ENCODE measurements at places on chromosomes 5 and 9.

DNA sequence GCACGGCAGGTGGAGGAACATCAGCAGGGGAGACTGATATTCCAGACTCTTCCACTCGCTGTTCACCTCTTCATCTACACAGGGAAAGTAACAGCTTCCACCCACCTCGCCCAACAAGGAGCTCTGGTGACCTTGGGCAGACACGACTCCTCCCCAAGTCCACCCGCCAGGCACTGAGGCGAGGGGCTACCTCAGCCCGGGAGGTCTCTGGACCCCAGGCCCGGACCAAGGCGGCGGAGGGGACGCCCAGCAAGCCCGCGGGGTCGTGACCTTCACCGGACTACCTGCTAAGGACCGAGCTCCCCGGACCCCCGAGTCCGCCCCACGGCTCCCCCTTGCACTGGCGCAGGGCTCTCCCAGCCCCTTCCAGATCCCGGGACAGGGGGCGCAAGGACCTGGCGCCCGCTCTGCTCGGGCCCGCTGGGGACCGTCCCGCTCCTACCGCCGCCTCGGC is 70.2 kb upstream of the LPCAT1 start:
- no peak for DNase-seq

GRCh38 chr5:90366948-90367347 is 42.6 kb downstream of the CETN3 start:
- DNase-seq = no peak

DNA sequence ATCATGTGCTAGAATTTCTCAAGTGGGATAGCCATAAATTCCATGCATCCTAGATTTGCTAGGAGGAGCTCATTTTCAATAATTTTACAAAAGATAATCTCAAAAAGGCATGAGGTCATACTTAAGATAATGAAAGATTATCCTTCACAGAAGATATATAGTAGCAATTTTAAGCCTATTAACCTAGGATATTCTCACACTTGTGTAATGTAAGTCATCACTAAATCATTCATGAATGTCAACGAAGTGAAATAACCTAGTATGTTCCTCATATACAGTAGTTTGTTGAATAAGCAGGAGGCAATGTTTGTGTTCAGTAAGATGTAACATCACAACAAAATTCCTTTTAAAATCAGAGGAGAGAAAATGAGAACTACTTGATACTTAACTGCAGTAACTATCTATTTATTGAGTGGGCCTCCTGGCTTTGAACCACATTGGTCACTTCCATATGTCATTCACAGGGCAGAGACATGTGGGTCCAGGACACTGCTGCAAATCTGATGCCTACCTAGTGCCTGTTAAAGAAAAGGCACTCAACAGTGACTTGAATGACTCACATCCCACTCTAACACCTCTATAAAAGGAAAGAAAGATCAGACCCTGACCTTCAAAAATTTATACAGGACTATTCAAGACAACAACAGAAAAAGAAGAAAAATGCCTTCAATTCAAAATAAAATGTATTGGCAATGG is 8.2 kb downstream of the LIFR start:
- no peak for DNase-seq

- no peak for DNase-seq
Measured at GRCh38 chr9:125841444-125841843, 94.3 kb downstream of the PBX3 start.

All from T1000 (cell line).